ENCODE measurements at places on chromosomes 1 and 21.
A peak's percentile ranks its signal among the peaks of the same experiment; 100 is the strongest.

DNA sequence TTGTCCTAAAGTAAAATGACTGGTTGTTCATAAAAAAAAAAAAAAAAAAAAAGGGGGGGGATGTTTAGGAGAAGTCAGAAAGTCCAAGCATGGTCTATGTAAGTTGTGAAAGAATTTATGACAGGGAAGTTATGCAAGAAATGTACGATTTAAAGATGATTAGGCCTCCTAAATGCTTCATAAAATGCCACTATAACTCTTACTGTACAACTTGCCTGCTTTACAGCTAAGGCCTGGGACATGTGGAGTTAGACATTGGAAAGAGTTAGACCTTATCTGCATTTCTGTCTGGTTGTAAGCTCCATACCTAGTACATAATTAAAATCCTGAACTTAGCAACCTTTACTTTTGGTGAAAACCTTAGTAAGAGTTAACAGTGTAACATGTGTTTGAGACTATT, 150.0 kb downstream of the TPR start:
- no peak for DNase-seq

GRCh38 chr1:192887426-192887825, 78.6 kb downstream of the RGS2 start:
- no peak for DNase-seq

- peak; percentile 96 for DNase-seq
Measured at GRCh38 chr1:183180218-183180617, 5.8 kb upstream of the LAMC2 start.

- DNase-seq = no peak
Measured at GRCh38 chr1:147478521-147478920, 62.8 kb upstream of the BCL9 start.

GRCh38 chr1:99347041-99347684, 82.9 kb downstream of the PLPPR4 start:
- DNase-seq = no peak

GRCh38 chr1:56434025-56434424, 145.3 kb downstream of the PLPP3 start:
- DNase-seq = no peak

DNA sequence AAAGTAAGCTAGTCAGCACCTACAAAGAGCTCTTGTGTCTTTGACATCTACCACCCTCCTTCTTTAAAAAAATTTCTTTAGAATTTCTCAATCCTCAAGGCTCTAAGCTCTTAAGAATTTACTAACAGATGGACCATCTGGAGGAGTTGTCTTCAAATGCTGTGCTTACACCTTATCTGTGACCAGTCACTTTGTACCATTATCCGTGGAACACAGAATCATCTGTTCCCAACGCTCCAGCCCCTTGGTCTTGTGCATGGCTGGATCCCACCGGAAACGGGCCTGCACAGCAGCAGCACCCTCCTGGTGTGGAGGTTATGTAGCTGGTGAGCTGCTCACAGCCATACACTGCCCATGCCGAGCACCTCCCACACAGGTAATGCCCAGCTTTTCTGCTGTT, 89.0 kb downstream of the TBX19 start:
- no peak for DNase-seq

DNA sequence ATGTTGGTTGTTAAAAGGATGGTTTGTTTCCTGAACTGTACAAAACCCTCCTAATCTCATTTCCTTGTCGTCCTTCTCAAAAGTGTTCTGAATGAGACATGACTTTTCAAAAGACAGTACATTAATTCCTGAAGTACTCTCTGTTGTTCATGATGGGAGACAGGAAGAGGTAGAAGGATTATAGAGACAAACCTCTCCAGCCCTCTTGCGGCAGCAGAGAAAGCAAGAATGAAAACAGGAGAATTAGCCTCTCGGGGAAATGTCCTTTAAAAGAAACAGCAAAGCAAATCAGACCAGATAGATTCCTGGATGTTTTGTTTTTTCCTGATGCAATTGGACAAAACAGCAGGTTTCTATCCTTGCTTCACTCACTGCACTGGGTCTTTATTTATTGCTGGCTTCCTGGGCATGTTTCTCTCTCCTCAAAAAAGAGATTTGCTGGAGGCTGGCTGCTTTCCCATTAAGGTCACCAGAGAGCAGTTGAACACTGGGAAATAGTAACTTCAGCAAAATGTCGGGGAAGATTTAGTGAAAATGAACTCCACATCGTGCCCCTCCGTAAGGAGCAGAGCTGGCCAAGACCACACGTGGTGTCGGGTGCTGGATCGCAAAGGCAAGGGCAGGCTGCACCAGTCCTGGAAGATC, 145.8 kb upstream of the SYT6 start:
- DNase-seq = no peak
